Motor neuron (in vitro differentiated cells): ENCODE measurements at places on chromosomes 6 and 20. TPM values are rescaled to one million over a fixed set of nuclear protein-coding genes. Genes with fewer than 3 reads are reported as not detected.

- ATAC-seq, result peak; percentile 66
Observed at GRCh38 chr20:39429726-39430125, 467.6 kb downstream of the DHX35 start.

DNA sequence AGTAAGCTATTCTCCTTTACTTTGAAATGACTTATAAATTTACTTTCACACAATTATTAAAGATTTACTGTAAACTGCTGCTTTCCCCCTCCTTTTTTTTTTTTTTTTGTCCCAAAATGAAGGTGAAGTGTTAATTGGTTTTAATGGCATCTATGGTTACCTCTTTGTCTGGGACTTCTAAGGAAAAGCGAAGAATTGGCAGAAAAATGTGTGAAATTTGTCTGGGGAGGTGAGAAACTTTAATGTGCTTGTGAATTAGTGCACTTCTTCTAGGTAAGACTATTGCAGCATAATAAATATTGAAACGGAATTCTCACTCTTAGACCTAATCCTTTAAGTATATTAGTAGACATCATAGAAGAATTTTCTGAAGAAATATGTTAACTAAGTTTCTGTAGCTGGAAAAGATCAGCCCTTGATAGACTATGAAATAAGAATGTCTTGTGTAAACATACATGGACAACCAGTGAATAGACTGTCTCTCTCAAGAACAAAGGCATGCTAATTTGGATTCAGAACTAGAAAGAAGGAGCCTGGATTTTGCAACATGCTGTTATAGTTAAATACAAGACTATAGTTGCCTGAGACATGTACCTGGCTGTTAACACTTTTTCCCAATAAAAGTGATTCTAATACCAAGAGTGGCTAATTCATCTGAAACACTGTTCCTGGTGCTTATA is 23.9 kb downstream of the FLRT3 start:
- ATAC-seq, result no peak

- ATAC-seq, result no peak
Observed at GRCh38 chr6:74050921-74051320, 354.9 kb downstream of the CD109 start.

DNA sequence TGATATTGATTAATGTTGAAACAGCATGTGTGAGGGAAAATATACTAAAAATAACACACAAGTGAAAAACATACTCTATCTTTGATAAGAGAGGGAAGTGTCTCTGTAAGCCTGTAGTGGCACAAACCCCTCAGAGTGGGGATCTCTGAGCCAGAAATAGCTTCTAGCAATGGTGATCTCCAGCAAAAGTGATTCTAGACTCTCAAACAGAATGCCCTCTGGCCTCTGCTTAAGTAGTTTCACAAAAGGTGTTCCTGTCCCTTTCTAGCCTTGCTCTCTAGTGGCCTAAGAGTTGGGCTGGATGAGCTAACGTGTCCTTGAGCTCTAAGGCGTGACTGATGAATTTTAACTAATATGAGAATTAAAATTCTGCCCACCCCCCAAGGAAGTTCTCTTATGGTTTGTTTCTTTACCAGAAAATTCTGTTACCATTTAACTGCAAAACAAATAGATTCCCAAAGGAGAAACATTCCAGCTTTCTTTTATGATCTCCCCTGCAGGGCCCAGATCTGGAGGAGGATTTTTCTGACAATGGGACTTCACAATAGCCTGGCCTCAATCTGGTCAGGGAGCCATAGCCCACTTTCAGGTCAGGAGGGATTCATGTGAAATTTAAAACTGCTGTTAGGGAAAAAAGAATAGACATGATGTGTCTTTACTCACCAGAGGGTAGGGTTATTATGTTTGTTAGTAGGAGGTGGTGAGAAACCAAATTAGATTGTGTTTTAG is 182.5 kb upstream of the LAMP5 start:
- no peak for ATAC-seq

GRCh38 chr20:4682682-4683081 is 39.0 kb upstream of the PRND start:
- no peak for ATAC-seq

GRCh38 chr20:17732907-17733521 is 33.2 kb downstream of the BANF2 start:
- no peak for ATAC-seq

DNA sequence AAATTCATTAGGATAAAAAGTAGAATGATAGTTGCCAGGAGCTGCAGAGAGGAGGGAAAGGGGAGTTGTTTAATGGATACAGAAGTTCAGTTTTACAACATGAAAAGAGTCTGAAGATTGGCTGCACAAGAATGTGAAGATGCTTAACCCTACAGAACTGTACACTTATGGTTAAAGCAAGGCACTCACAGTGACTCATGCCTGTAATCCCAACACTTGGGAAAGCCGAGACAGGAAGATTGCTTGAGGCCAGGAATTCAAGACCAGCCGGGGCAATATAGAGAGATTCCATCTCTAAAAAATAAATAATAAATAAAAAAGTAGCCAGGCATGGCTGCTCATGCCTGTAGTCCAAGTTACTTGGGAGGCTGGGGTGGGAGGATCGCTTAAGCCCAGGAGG is 174.0 kb downstream of the TASP1 start:
- no peak for ATAC-seq

DNA sequence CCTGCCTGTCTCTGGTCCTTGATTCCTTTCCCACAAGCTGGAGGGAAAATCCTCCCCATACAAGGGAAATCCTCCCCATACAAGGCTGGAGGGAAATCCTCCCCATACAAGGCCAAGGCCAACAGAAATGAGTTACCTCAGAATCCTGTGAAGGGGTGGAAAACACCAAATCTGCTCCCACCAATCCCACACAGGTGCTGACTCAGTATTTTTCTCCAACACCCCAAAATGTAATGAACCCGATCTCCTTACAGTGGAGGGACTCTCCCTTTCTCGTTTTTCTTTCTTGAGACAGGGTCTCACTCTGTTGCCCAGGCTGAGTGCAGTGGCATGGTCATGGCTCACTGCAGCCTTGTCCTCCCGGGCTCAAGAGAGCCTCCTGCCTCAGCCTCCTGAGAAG is 6.3 kb downstream of the SNHG17 start:
- ATAC-seq, result no peak

- no peak for ATAC-seq
Observed at GRCh38 chr6:110693296-110693695, 122.0 kb downstream of the CDK19 start.

- peak; percentile 61 for ATAC-seq
Observed at GRCh38 chr20:52104546-52105441, 86.8 kb downstream of the ZFP64 start.

- ATAC-seq, result peak; percentile 78
Observed at GRCh38 chr6:31920811-31921210, 6.7 kb upstream of the C2 start.

DNA sequence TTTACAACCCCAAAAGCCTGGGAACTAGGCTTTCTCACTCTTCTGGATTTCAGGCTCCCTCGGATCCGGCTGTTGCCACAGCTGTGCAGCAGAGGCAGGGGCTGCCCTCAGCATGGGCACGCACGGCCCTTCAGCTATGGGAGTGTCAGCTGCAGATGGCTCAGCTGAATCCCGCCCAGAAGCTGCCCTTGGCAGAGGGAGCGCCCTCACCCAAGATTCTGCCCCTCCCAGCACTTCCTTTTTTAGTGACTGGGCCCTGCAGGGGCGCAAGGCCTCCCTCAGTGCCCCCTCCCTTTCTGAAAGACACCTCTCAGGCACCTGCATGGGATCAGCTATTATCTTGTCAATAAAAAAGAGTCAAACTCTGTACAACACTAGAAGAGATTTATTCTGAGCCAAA is 67.9 kb upstream of the THBS2 start:
- no peak for ATAC-seq

DNA sequence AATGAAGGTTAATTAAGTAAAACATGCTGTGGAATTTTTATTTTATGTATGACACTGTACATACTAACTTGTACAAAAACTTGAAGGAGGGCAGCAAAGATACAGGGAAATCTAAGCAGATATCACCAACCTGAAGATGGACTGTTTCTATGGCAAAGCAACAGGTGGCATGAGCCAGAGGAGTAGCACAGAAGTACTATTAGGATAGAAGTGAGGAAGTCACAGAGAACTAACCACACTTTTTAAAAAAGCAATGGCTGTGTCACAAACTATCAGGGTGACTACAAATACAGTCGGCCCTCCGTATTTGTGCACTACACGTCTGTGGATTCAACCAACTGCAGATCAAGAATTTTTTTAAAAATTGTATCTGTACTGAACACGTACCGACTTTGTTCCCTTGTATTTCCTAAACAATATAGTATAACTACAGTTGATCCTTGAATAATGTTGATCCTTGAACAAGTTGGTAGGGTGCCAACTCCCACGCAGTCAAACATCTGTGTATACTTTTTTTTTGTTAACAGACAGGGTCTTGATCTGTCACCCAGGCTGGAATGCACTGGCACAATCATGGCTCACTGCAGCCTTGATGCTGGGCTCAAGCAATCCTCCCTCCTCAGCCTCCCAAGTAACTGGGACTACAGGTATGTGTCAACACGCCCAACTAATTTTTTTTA is 61.0 kb downstream of the NUDT3 start:
- ATAC-seq, result no peak

Gene CBLN4
- 0.38 and 0.43 TPM in 2 replicates for total RNA-seq

Gene F13A1
- 0.17 TPM in 1 of 2 replicates, not detected in the other for total RNA-seq

Gene NOTCH4
- 1.3 and 1.9 TPM in 2 replicates for total RNA-seq

Gene CTCFL
- total RNA-seq, result 0.38 and 0.50 TPM in 2 replicates

Gene TMEM217
- 1.8 and 3.2 TPM in 2 replicates for total RNA-seq

Gene BNIP5
- 0.14 and 0.38 TPM in 2 replicates for total RNA-seq

Gene CDSN
- not detected in 2 replicates for total RNA-seq
